NCI-H1048 (cell line): ENCODE measurements at places on chromosomes 12 and 14.
A peak's percentile ranks its signal among the peaks of the same experiment; 100 is the strongest.

- DNase-seq: no peak
Observed at GRCh38 chr14:102209224-102209966, 69.7 kb downstream of the WDR20 start.

- no peak for DNase-seq
Observed at GRCh38 chr14:35395283-35395682, 9.3 kb downstream of the NFKBIA start.

DNA sequence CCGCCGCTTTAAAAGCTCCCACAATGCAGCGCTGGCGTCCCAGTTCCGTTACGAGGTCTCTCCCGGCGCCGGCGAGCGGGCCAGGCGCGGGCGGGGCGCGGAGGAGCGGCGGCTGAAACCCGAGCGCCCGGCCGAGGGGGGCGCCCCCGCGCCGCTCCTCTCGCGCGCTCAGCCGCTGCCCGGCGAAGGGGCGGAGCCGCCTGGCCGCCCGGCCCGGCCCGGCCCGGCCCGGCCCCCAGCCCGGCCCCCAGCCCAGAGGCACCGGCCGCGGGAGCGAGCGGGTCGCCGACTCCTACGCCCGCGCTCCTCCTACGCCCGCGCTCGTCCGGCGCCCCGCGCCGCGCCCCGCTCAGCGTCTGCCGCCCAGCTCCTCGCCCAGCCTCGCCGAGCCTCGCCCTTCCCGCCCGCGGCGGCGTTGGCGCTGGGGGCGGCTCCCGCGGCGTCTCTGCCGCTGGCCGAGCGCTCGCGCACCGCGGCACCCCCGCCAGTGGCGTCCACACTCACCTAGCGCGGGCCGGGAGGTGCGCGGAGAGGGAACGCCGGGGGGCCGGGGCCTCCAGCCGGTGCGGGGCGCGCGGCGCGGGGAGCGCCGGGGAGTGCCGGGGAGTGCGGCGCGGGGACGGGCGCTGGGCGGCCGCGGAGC, at the start of gene RASSF8:
Gene RASSF8 (plus strand): TSS at position 255 of the 643 bp plus-strand sequence. CDS start 96,662 bp downstream, outside the sequence.
- DNase-seq: peak; percentile 37

DNA sequence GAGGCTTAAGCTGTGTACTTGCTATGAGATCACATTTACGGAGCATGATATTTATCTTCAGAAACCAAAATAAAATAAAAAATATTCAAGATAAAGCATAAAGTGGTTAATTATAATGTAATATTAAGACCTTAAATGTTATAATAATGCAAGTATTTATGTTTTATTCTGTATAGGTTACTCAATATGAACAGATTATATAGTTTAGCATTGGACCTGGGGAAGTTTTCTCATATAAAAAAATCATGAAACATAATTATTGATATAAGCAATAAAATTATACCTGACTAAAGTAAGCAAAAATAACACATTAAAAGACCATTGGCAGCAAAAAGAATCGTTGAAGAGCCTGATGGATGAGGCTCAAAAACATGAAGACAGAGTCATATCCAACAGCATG, 516.2 kb downstream of the SLC16A7 start:
- no peak for DNase-seq

DNA sequence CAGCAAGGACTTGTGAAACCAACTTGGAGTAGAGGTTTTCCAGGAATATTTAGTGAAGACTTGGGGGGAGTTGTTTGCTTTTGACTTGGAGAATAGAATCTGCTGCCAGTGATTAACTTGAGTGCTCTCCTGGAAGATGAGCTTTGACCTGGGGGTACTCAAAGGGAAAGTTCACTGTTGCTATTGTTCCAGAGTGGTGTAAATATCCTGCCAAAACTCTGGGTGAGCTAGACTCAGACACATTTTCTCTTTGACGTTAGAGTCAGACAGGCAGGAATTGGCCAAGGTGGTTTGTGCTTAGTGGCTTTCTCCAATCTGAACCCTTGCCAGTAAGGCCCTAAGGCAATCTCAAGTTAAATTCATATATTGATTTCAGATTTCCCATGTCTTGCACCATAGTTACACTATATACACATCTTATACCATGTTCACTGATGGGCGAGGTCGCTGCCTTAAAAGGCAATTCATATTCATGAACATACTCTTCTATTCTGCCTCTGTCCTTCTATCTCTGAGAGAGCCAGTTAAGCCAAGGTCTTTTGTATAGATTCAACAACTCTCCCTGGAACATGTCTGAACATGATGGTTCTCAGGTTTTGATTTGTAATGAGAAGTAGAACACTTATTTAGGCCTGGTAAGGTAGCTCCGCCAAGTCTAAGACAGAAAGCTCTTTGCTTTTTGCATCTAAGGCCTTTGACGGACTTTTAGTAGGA, 204.6 kb upstream of the SLC38A2 start:
- no peak for DNase-seq

- DNase-seq: no peak
Observed at GRCh38 chr12:131826097-131826928, 1.9 kb upstream of the MMP17 start.

DNA sequence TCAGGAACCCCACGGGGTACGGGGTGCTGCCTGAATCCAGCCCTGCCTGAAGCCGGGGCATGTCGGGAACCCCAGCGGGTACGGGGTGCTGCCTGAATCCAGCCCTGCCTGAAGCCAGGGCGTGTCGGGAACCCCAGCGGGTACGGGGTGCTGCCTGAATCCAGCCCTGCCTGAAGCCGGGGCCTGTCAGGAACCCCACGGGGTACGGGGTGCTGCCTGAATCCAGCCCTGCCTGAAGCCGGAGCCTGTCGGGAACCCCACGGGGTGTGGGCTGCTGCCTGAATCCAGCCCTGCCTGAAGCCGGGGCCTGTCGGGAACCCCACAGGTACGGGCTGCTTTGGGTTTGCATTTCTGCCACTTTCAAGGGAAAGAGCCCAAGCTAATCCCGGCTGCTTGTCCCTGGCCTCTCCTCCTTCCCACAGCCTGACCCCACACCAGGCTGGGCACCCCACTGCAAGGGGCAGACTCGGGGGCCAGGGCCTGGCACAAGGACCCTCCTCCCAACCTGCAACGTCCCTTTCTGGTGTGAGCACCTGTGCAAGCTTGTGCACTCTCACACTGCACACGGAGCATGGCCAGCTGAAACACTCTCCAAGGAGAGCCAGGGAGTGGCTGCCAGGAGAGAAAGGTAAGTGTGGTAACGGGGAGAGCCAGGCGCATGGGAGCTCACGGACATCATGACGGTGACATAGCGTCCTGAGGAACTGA, 5.6 kb upstream of the FBRSL1 start:
- DNase-seq: no peak

- DNase-seq: no peak
Observed at GRCh38 chr14:28272270-28272669, 494.3 kb upstream of the FOXG1 start.

DNA sequence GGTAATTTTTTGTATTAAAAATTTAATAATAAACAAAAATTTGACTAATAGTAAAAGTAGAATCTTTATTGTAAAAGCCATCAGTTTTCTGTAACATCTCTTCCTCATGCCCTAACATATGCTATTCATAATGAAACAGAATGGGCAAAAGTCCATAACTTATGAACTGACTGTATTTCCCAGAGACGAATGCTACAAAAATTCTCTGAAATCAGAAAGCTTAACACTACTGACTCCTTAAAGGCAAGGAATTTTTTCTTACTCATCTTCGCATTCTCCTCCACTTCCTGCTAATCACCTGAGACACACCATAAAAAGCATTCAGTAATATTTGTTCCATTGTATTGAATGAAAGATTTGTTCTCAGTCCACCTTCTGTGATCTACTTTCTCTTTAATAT, 17.6 kb downstream of the MON2 start:
- DNase-seq: no peak

- DNase-seq: no peak
Observed at GRCh38 chr12:50862316-50862715, 19.6 kb downstream of the TMPRSS12 start.

- no peak for DNase-seq
Observed at GRCh38 chr14:69882915-69883314, 3.7 kb downstream of the SMOC1 start.

- no peak for DNase-seq
Observed at GRCh38 chr12:45775465-45775864, 46.0 kb downstream of the ARID2 start.

- DNase-seq: no peak
Observed at GRCh38 chr14:35380794-35381193, 23.8 kb downstream of the NFKBIA start.

DNA sequence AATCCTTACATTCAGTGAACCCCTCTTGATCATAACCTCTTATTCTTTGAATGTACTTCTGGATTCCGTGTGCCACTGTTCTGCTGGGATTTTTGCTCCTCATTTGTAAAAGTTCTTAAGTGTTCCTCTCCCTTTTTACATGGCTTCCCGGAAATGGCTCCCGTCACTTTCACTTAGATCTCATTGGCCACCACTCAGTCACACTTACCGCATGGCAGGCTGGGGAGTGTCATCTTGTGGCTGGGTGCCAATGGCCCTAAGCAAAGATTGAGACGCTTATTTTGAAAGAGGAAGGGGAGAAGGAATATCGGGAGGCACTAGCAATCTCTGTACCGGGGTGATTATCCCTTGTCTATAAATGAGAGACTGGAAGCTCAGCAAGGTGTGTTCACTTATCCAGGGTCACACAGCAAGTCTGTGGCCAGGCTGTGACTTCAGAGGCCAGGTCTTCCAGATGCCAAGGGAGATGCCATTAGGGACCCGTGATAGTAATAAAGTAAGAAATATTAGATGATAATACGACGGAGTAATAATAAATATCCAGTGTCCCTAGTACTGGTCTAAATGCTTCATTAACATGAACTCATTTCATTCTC, 68.8 kb downstream of the RNFT2 start:
- no peak for DNase-seq

DNA sequence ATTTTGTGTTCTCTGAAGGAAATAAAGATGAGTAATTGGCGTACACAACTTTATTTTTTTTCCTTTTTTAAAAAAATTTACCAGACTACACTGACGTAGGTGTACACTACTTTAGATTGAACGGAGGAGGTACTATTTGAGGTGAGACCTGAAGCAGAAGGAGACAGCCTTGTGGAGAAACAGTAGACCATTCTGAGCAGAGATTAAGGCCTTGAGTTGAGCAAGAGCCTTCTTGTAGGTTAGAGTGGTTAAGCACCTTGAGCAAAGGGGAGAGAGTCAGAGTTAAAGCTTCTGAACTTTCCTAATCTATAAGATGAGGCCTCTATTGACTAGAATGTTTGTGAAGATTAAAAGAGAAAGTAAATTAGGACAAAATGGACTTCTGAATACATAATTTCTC, 2.5 kb downstream of the LEMD3 start:
- no peak for DNase-seq

GRCh38 chr12:126974779-126975178, 1292.2 kb upstream of the TMEM132C start:
- DNase-seq: no peak

DNA sequence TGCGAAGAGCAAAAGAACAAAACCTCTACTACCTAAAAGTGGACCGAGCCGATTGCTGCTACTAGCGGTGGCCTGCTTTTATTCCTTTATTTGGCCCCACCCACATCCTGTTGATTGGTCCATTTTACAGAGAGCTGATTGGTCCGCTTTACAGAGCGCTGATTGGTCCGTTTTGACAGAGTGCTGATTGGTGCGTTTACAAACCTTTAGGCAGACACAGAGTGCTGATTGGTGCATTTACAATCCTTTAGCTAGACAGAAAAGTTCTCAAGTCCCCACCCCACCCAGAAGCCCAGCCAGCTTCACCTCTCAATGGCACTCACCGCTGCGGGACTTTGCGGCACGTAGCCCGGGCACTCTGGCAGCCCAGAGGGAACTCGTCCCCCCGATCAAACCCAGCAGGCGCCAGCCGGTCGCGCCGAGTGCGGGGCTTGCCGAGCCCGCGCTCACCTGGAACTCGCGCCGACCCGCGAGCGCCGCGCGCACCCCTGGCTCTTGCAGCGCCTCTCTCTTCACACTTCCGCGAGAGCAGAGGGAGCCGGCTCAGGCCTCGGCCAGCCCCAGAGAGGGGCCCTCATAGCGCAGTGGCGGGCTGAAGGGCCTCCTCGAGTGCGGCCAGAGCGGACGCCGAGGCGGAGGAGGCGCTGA, 8.7 kb upstream of the FGD4 start:
- DNase-seq: no peak

- DNase-seq: no peak
Observed at GRCh38 chr12:69062621-69063237, 129.8 kb upstream of the CPM start.

DNA sequence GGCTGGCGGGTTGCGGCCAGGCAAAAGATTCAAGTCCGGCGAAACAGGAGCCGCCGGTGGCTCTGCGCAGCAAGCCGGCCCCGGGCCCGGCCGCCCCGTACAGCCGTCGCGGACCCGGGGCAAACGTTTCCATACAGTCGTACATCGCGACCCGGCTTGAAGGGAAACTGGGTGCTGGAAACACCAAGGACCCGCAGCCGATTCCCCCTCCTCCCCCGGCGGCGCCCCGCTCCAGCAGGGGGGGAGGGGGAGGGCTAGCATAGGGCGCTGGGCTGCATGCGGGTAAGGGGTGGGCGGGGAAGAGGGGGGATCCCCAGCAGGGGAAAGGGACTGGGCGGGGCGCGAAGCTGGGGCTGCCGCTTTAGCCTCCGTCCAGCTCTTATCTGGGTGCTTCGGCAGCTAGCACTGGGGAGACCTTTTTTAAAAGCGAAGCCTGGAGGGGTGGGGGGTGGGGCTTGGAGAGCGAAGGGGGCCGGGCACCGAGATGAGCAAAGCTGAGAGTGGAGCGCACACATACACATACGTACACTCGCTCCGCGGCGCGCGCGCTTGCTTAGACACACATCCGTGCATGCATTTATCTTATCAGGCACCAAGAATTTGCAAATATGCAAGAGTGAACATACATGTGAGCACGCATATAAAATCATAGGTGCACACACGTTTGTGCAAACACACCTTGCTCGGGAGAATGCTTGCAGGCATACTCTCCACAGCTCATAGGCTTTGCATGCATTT, 11.9 kb downstream of the RARG start:
- DNase-seq: no peak

- no peak for DNase-seq
Observed at GRCh38 chr12:50387972-50388478, 8.4 kb downstream of the FAM186A start.

- DNase-seq: no peak
Observed at GRCh38 chr14:75402867-75403413, 24.9 kb upstream of the JDP2 start.

DNA sequence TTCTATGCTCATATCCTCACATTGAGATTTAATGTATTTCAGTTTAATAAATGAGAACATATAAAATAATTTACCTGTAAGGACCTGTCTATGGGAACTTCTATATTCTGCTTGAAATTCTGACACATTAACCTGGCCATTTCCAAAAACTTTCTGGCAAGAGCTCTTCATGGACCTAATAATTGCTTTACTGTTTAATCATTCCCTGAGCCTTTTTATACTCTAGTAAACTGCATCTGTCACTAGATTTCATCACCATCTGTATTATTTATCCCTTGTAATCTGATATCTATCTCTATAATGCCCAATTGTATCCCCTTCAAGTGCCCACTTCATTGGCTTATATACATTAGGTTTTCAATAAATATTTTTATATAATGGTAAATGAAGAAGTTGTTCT, 327.7 kb downstream of the RAD51B start:
- DNase-seq: no peak
